ENCODE measurements at places on chromosomes 3 and 15.

DNA sequence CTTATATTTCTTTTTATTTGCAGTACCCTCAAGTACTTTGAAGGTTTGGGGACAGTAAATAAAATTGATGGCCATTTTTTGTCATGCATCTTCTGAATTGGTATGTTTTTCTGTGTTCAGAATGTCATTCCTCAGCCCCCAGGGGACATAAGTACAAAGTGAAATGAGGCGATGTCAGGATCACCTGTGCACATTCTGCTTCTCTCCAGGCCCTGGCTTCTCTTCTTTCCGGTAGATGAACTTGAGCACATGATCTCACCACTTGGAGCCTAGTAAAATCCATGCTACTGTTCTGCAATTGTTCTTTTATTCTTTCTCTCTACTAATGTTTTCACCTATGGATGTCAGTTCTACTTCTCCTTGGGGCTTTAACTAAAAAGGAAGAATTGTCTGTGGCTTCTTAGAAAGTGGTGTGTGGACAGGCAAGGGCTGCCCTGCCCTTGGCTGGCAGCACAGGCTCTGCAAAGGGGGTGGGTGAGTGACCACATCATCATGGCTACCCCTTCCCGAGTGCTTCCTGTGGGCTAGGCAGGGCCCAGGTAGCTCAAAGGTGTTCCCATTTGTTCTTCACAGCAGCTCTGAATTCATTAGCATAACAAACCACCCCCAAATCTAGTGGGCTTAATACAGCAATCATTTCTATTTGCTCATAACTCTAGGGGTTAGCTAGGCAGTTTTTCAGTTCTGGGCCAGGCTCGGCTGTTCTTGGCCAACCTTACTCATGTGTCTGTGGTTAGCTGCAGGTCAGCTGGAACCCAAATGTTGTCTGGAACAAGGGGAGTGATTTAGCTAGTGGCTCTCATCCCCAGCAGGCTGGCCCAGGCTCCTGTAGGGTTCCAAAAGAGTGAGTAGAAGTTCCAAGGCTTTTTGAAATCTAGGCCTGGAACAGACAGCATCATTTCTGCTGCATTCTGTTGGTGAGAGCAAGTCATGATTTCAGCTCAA is 154.0 kb upstream of the CTDSPL start:
- DNase-seq = no peak

DNA sequence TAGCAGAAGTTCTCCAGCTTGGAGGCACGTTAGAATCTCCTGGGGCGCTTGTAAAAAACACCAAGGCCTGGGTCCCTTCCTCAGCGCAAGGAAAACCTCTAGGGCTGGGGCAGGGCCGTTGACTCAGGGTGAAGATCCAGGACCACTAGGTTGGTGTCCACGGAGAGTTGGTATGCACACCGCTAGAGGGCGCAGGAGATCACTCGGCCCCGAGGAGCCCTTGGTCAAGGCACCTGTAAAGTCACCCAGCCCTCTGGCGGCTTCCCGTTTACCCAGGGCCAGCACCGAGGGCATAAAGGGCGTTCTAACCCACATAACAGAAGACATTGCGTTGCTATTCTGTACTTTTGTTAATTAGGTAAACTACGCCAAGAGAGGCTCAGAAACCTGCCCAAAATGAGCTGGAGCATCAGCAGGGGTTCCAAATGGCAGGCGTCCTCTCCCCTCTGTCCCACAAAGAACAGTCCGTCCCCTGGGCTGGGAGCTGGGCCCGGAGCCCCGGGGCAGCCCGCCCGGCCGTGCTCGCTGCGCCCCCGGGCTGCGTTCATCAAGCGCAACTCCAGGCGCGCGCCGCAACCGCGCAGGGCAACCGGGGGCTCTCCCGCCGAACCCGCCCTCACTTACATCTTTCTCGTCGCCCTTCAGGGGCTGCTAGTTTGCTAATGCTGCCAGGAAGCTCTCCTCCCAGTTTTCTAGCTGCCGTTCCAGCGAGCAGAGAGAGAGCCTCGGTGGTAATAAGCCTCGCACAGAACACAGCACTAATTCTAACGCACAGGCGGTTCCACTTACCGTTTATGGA is 332.1 kb downstream of the ARRDC4 start:
- DNase-seq = no peak

- peak; percentile 14 for DNase-seq
These were observed at the start of gene ARHGEF26 for GRCh38 chr3:154120961-154121700. Gene ARHGEF26 (plus strand): TSS chr3:154121390. CDS start chr3:154121993, 603 bp downstream.

DNA sequence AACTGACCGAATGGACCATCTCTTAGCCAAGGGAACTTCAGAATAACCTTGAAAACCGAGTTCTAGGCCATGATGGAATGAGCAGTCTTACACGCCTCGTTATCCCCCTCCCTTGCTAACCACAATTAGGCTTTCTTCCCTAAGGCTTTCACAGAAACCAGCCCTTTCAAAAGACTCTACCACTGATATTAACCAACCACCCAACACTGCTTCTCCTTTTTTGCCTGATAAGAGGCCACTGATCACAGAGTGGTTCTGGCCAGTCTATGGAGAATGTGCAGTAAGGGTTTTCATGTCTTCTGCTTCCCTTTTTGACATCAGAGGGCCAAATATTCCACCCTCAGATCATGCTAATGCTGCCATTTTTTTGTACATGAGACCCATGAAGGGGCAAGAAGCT is 59.3 kb downstream of the MCF2L2 start:
- no peak for DNase-seq

DNA sequence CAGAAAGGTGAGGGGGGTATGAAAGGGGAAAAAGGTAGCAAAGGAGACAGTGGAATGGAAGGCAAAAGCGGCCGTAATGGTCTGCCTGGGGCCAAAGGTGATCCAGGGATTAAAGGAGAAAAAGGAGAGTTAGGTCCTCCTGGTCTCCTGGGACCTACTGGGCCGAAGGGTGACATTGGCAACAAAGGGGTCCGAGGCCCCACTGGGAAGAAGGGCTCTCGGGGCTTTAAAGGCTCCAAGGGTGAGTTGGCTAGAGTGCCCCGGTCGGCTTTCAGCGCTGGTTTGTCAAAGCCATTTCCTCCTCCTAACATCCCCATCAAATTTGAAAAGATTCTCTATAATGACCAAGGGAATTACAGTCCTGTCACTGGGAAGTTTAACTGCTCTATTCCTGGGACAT is 6.7 kb downstream of the OTOL1 start:
- DNase-seq = no peak

Measured in cortex of kidney (tissue), 1 donor.